ENCODE measurements at places on chromosomes 7 and 10. TPM values are rescaled to one million over a fixed set of nuclear protein-coding genes. Genes with fewer than 3 reads are reported as not detected.

- H3K36me3 ChIP-seq: no peaks in the 10 kb centered on the region
- peak overlapping the region; percentile 25 for H3K27ac ChIP-seq
- H3K27me3 ChIP-seq: no peaks in the 10 kb centered on the region
These were observed 16.3 kb downstream of the CUBN start for GRCh38 chr10:17113346-17113745.

CYCS gene
- total RNA-seq: 101 TPM

- H3K36me3 ChIP-seq: no peaks in the 10 kb centered on the region
- H3K27me3 ChIP-seq: no peaks in the 10 kb centered on the region
- H3K4me1 ChIP-seq: no peaks in the 10 kb centered on the region
- no peak overlapping the region for H3K27ac ChIP-seq
- H3K4me3 ChIP-seq: no peak overlapping the region
These were observed 48.9 kb downstream of the FKBP6 start for GRCh38 chr7:73376671-73377412.

WDFY4 gene
- total RNA-seq: not detected

DNA sequence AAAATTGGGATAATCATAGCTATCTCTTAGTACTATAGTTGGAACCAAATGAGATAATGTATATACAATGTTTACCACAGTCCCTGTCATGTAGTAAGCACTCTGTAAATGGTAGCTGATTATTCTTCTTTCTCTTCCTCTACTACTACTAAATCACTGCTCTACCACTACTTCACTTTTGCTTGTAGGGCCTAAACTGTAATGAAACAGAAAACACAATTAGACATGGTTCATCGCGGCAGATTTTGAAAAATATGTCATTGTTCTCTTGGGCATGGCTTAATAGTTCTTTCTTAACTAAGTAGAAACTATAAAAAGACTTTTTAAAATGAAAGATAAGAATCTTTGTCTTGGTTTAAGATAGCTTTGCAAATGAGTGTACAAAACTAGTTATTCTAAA lies 34.9 kb downstream of the R3HCC1L start:
- no peaks in the 10 kb centered on the region for H3K4me1 ChIP-seq
- no peak for DNase-seq
- no peak overlapping the region for H3K4me3 ChIP-seq
- H3K27ac ChIP-seq: no peak overlapping the region
- no peaks in the 10 kb centered on the region for H3K27me3 ChIP-seq
- H3K36me3 ChIP-seq: no peaks in the 10 kb centered on the region

DNA sequence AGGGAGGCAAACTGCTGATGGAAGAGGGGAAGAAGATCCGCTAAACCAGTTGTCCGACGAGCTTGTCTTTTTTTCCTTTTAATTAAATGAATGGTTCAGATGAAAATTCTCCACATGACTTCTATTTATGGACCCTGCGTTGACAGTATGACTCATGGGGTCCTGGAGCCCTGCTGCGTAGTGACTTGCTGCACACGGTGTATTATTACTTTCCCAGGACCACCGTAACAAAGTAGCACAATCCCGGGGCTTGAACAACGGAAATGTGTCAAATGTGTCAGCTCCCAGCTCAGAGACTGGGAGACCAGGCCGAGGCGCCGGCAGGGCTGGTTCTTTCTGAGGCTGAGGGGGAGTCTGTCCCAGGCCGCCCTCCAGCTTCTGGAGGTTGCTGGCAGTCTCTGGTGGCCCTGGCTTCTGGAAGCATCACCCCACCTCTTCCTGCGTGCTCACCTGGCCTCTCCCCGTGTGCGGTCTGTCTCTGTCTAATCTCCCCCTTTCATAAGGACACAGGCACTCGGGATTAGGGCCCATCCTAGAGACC lies 33.8 kb upstream of the MNX1 start:
- peaks cover 7% of the 10 kb centered on the region for H3K4me1 ChIP-seq
- no peak overlapping the region for H3K27ac ChIP-seq
- no peak overlapping the region for H3K4me3 ChIP-seq
- no peaks in the 10 kb centered on the region for H3K36me3 ChIP-seq

PDE6C gene
- not detected for total RNA-seq

PNLIP gene
- not detected for total RNA-seq

DNA sequence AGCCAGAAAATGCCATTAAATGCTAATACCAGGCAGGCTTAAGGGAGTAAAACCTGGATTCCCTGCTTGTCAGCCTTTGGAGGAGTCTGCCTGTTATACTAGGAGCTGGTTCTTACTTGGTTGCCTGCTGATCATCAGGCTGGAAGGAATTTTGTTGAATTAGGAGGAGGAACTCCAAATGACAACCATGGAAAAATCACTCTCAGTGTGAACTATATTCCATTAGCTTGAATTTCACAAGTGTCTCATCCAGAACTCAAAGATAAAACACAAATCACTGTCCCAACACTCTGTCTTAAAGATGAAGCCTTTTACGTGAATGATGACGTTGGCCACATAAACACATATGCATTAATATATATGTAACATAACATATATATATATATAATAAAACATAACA lies 238.9 kb upstream of the PLXDC2 start:
- no peak overlapping the region for H3K4me3 ChIP-seq
- no peaks in the 10 kb centered on the region for H3K36me3 ChIP-seq
- no peaks in the 10 kb centered on the region for H3K27me3 ChIP-seq
- no peak for DNase-seq

DNA sequence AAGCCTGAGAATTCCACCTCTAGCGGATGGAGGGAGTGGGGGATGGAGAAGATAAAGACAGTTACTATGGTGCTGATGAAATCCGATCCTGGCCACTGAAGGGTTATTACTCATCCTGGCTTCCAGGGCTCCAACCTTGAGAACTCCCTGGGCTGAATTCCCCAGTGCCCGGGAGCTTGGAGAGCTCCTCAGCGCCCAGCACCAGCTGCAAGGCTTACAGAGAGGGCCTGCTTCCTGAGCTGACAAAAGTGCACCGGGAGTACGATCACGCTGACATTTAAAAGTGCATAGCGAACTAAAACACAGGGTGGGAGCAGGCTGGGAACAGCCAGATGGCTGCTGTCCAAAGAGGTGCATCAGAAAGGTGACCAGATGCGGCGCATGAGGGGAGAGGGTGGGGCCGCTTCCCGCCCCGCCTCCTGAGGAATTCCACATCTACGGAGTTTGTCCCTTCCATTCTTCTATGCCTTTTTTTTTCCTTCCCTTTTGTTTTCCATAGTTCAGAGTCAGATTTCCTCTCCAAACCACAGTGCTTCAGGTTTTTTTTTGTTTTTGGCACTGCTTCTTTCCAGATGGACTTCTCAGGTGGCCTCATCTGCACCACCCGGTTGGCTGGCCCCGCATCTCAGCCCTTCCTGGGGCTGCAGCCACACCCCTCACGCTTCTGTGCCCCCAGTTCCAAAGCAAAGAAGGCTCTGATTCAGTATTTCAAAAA lies 62.4 kb upstream of the MKRN1 start:
- peak; percentile 87 for DNase-seq
- no peaks in the 10 kb centered on the region for H3K27me3 ChIP-seq
- peaks cover 23% of the 10 kb centered on the region for H3K4me1 ChIP-seq
- no peaks in the 10 kb centered on the region for H3K36me3 ChIP-seq
- H3K27ac ChIP-seq: peak overlapping the region; percentile 96
- peak overlapping the region; percentile 64 for H3K4me3 ChIP-seq

LRRC61 gene
- 15.1 TPM for total RNA-seq

- no peaks in the 10 kb centered on the region for H3K27me3 ChIP-seq
- H3K36me3 ChIP-seq: no peaks in the 10 kb centered on the region
- no peak for DNase-seq
- no peaks in the 10 kb centered on the region for H3K4me1 ChIP-seq
- no peak overlapping the region for H3K4me3 ChIP-seq
These were observed 18.1 kb upstream of the DPYSL4 start for GRCh38 chr10:132168571-132169030.

DNA sequence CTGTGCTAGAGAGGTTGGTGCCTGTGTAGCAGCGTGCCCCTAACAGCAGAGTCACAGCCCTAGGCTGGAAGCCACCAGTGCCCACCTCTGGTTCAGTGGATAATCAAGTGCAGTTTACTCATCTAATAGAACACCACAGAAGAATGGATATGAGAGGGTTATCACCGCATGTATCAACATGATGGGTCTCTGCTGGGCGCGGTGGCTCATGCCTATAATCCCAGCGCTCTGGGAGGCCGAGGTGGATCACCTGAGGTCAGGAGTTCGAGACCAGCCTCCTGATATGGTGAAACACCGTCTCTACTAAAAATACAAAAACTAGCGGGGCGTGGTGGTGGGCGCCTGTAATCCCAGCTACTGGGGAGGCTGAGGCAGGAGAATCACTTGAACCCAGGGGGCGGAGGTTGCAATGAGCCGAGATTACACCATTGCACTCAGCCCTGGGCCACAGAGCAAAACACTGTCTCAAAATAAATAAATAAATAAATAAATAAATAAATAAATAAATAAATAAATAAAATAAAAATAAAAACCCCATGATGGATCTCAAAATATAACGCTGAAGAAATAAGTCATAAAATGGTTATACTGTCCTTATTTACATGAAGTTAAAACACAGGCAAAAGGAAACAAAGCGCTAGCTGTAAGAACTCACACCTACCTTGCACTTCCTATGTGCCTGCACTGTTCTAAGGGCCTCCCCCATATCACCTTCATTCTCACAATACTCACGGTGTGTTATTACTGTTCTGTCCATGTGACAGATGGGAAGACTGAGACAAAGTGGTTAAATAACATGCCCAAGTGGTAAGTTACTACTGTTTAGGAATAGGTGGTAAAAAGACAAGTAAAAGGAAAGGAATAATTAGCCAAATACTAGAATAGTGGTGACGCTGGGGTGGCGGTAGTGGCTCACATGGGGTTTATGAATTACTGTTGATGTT lies 70.9 kb downstream of the AMZ1 start:
- DNase-seq: no peak
- H3K27me3 ChIP-seq: no peaks in the 10 kb centered on the region
- H3K27ac ChIP-seq: peak overlapping the region; percentile 100
- peaks cover 35% of the 10 kb centered on the region for H3K4me1 ChIP-seq
- peak overlapping the region; percentile 16 for H3K4me3 ChIP-seq
- no peaks in the 10 kb centered on the region for H3K36me3 ChIP-seq

KCNH2 gene
- 1.6 TPM for total RNA-seq

DNA sequence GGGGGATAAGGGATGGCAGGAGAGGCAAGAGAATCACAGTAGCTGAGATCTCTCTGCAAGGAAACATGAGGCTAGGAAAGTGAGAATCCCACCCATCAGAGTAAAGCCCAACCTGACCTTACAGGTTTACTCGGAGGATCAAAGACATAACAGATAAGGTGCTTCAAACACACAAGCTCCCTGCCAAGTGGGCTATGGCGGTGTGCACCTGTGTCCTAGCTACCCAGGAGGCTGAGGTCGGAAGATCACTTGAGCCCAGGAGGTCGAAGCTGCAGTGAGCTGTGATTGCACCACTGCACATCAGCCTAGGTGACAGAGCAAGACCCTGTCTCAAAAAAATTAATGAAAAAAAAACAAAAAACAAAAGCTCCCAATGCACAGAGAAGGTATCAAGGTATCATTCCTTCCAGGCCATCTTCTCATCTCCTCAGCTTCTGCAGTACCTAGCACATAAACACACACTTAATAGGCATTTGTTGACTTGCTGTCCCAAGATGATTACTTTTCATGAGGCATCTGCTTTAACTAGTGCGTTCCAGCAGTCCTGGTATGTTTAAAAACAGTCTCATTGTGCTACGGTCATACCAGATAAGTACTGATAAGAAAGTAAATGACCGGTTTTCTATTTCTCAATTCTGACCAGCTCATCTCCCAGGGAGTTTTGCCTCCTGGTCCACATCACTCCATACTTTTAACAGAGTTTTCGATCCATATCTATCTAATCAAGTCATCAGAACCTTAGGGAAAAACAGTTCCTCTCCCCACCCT lies 13.3 kb downstream of the GNA12 start:
- no peak overlapping the region for H3K27ac ChIP-seq
- H3K4me1 ChIP-seq: no peaks in the 10 kb centered on the region
- H3K36me3 ChIP-seq: peaks cover 14% of the 10 kb centered on the region
- DNase-seq: no peak

DNA sequence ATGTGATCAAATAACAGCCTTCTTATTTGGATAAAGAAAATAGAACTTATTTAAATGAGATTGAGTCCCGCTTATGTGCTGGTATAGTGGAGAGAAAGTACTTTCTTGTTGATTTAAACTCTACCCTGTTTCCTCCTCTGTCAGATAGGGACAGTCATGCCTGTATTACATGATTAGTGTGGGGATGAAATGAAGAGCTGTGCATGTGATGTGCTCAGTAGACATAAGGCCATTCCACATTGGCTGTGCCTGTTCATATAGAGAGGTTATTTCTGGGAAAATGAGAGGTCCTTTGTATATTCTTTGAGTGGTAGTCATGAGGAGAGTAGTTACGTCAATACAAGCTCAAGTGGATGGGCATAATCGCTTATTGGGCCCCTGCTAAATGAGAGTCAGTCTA lies 5.7 kb downstream of the MTURN start:
- no peaks in the 10 kb centered on the region for H3K36me3 ChIP-seq
- peaks cover 33% of the 10 kb centered on the region for H3K4me1 ChIP-seq
- H3K27ac ChIP-seq: no peak overlapping the region

ITPRID1 gene
- total RNA-seq: not detected

TMEM176A gene
- total RNA-seq: not detected

- H3K36me3 ChIP-seq: no peaks in the 10 kb centered on the region
- H3K27ac ChIP-seq: peak overlapping the region; percentile 42
- H3K27me3 ChIP-seq: no peaks in the 10 kb centered on the region
- peak; percentile 70 for DNase-seq
These were observed 153.7 kb downstream of the PLXNA4 start for GRCh38 chr7:132422502-132423111.

DNA sequence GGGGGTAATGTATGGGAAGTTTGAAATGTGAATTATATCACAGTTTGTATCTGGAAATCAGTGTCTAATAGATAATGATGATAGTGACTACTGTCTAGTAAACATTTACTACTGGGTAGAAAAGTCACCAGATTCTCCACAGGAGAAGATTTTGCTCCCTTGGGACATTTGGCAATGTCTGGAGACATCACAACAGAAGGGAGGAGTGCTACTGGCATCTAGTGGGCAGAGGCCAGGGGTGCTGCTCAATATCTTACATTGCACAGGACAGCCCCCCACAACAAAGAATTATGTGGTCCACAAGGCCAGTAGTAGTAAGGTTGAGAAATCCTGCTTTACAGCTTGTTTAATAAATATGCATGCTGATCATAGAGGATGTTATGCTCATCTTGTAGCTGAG lies 92.3 kb upstream of the PRPS1L1 start:
- H3K27me3 ChIP-seq: no peaks in the 10 kb centered on the region
- H3K36me3 ChIP-seq: no peaks in the 10 kb centered on the region
- H3K4me3 ChIP-seq: no peak overlapping the region
- peak; percentile 38 for DNase-seq

GRCh38 chr10:8057636-8058273 lies 3.3 kb downstream of the GATA3 start:
- peaks cover 13% of the 10 kb centered on the region for H3K4me1 ChIP-seq
- H3K36me3 ChIP-seq: no peaks in the 10 kb centered on the region
- H3K4me3 ChIP-seq: no peak overlapping the region
- no peak overlapping the region for H3K27ac ChIP-seq
- H3K27me3 ChIP-seq: no peaks in the 10 kb centered on the region

DNA sequence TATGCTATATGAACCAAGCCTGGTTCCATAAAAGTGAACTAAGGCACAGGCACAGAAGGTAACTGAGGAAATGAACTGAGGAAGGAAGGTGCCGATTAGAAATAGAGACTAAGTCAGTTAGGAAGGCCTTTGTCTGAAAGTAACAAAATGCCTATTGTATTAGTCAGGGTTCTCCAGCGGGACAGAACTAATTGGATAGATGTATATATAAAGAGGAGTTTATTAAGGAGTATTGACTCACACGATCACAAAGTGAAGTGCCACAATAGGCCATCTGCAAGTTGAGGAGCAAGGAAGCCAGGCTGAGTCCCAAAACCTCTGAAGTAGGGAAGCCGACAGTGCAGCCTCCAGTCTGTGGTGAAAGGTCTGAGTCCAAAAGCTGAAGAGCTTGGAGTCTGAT lies 13.9 kb upstream of the PLXNA4 start:
- H3K4me1 ChIP-seq: no peaks in the 10 kb centered on the region
- peaks cover 51% of the 10 kb centered on the region for H3K27me3 ChIP-seq
- H3K36me3 ChIP-seq: no peaks in the 10 kb centered on the region

UBN2 gene
- 3.7 TPM for total RNA-seq

CARD11 gene
- total RNA-seq: not detected

PAX4 gene
- total RNA-seq: not detected
